Epithelial cell of esophagus (primary cell): ENCODE measurements at places on chromosomes 4 and X.
A peak's percentile ranks its signal among the peaks of the same experiment; 100 is the strongest.

- DNase-seq = no peak
Observed at GRCh38 chr4:140575489-140575888, 6.7 kb upstream of the UCP1 start.

- no peak for DNase-seq
Observed at GRCh38 chrX:22527302-22527701, 254.6 kb downstream of the CBLL2 start.

DNA sequence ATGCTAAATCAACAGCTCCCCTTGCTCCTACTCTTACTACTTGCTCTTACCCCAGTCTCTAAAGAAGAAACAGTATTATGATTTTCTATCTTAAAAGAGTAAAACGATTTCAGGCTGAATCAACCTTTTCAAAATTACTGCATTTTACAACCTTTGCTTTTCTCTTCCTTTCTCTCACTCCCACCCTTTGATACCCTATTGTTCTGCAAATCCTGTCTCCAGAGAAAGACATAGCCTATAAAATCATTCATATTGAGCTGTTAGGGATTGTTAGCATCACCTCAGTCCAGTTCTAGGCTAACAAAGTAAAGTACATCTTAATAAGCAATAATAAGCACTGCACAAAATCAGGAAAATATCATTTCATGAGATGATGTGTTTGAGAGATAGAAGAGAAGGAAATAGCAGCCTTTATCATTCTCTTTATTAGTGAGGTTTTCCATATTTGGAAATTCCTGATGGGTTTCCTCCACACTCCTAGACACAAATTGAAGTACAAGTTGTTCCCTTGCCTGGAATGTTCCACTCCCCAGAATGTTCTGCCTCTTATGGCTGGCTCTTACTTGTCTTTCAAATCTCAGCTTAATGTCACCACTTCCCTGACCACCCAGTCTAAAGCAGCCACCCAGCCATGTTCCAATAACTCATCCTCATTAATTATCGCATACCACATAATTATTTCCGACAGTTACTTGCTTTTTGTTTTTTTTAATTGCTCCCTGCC, 219.7 kb downstream of the PALLD start:
- DNase-seq = no peak

DNA sequence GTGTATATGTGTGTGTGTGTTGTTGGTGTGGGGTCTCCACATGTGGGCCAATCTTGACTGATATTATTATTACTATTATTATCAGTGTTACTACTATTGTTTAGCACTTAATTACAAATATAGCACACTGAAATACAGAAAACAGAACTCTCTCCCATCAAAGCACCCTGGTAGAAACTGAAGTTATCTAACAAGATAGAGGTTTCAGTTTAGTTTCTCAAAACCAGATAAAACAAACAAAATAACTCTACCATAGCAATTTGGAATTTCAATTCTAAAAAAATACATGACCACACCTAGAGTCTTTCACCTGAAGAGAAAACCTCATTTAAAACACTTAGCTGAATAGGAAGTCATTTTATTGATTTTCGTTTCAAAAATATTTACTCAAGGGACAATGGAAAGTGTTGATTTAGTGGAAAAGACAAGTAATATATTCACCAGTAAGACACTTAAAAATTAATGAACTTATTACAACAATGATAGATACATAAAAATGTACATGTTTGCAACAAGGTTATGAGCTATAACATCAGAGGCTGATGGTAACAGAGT, 252.3 kb downstream of the PDHA2 start:
- DNase-seq = no peak

DNA sequence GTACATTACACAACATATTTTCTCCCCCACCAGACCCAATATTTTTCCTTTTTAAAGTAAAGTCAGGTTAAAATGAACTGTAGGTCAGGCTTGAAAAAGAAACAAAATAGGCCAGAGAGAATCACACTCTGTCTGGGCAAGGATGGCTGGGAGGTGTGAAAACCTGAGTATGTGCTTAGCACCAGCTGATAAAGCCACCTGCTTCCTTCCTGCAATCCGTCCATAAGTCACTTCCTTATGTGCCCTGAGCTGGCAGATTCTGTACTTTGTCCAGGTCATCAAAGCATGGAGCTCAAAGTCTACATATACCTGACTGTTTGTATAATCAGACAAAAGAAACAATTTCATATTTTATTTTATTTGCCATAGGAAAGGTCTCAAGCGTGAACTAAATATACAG, 37.7 kb downstream of the ANTXR2 start:
- DNase-seq = no peak

DNA sequence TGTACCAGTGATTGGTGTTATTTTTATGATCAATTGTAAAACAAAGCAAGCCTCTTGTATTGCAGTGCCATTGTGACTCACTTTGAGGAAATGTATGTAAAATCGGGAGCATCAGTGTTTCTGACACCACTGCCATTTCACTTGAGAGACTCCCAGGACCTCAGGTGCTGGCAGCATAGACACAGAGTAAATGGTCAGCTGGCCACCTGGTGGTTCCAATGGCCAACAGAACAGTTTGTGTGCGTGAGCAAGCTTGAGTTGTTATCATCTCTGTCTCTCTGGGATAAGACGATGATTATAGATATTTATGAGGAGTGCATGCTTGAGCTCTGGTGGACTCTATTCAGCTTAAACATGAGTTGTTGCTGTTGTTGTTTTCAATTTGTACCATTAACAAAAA, 356.6 kb downstream of the GUCY2F start:
- no peak for DNase-seq

DNA sequence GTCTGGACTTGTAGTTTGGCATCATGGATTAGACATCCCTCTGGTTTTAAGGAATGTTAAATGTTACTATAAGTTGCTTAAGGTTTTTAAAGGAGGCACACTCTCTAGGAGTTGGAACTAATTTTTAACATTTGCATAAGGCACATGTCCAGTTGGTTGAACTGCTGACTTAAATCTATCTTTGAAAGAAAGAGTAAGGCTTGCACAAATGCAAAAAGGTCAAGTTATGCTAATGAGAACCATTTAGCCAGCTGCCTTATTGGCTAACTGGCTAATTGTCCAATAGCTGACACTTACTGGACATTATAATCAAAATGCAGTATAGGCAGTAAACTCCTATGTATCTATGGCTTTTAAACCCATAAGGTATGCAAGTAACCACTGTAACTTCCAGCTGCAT, 206.1 kb upstream of the TTC29 start:
- no peak for DNase-seq

DNA sequence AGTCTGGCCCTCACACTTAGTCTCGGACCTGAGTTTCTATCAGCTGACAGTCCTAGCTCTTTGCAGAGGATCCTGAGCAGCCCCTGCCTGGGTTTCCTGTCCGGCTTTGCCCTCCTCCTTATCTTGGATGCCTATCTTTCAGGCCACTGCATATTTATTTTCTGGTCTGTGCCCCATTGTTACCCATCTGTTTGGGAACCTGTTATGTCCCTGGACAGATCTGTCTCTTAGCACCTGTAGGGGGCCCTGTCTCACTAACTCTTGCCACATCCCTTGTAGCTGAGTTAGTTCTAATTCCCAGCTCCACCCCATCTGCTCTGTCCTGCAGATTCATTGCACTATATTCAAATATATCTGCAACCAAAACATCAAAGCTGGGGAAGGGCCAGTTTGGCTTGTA, 514.9 kb upstream of the LCORL start:
- no peak for DNase-seq

GRCh38 chrX:118528071-118528737, 32.6 kb downstream of the DOCK11 start:
- no peak for DNase-seq

- DNase-seq = peak; percentile 2
Observed at GRCh38 chrX:41720125-41720779, 3.7 kb upstream of the GPR82 start.

- no peak for DNase-seq
Observed at GRCh38 chr4:158821228-158821971, 52.6 kb downstream of the FNIP2 start.

- DNase-seq = peak; percentile 40
Observed at GRCh38 chr4:137946453-137947174, 295.5 kb downstream of the SLC7A11 start.

DNA sequence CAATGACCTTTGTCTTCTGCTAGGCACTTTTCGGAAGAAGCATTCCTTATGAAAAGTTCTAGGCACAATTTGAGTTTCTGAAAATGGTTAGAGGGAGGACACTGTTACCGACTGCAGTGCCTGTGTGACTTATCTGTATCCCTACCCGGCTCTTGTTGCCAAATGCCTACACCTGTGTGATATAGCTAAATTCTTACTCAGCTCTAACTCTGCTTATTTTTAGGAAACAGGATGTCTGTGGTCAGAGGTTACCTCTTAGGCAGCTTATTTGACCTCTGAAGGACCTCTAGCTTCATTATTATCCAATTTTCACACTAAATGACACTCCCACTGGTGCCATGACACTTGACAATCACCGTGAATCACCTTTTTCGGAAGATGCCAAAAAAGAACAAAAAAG, 561.1 kb upstream of the SMIM31 start:
- no peak for DNase-seq

DNA sequence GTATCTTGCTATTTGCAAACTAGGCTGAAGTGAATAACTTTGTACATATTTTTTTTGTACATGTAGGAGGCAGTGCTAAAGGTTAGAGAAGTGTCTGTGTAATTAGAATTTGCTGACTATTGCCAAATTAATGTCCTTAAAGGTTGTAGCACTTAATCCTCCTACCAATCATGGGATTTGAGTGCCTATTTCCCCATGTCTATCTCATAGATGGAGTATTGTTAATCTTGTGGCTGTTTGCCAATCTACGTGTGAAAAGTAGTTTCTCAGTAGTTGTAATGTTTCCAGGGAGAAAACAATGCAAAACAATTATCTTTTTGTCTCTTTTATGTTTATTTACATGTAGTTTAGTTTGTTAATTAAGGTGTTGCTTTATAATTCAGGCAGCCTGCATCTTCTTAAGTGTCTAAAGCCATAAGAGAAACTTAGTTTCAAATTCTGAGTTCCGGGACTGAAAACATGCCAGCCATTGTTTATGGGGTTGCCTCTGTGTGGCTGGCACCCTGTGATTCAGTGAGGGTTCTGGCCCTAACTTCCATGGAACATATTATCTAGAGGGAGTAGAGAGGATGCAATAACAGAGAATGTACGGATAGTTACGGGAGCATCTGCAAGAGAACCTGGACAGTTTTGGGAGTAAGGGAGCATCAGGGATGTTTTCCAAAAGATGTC, 142.4 kb downstream of the KLHL8 start:
- DNase-seq = peak; percentile 32

GRCh38 chr4:89111833-89112563, 665 bp downstream of the TIGD2 start:
- DNase-seq = peak; percentile 99

DNA sequence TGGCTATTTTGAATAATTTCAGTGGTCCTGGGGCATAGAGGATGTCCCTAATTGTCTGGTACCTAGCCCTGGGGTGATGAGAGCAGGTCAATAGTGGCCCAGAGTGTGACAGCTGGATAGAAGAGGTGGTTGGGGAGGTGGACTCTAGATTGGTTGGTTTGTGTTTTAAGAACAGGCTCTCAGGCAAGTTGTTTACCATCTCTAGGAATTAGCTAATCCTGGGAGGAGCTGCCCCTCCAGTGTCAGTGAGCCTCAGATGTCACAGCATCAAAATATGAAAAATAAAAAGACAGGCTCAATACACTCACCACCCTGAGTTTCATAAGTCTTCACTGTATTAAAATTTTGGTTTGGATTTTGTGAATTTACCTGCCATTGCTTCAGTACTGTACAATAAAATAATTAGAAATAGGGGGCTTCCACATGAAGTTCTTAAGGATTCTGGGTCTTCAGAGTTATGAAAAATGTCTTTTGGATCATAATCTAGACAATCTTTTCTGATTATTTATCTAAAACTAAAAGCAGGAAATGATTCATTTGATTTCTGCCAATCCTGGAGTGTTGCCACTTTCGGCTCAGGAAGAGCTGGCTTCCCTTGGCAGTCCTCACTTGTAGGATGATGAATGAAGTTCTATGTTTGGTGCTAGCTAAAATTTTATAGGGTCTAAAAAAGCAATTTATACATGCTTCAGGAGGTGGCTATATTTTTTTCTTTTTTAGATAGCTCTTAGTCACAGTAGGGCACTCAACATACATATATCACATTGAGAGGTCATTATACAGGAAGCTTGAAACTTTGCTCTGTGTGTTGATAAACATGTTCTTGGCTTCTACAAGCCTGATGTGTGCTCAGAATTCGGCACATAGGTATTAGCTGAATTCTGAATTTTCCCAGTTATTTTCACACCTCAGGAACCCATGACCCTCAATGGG, 395.1 kb downstream of the RAB28 start:
- DNase-seq = peak; percentile 2

DNA sequence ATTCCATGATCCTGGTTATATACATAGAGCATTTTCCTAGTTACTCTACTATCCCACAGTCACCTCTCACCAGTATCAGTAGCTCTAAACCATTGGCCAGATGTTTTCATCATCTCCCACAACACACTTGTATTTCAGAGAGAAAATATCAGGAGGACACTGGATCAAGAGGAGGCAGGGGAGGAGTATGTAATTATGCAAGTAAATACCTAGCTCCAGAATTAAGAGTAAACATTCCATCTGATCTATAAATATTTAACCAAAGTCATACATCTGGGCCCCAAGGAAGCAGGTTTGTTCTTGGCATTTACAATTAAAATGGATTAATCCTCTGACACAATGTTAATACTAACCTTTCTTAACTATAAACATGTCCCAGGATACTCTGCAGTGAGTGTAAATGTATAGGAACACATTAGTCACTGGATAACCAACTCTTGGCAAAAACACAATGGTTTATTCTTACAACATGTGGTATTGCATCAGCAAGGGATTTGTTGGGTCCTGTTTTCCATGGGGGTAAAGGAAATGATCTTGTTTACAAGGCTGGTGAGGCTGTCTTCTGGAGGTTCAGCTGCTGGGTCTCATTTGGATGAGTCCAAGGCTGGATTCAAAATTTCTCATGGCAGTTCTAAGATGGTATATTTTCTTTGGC, 170.1 kb downstream of the ATG4A start:
- DNase-seq = peak; percentile 90

DNA sequence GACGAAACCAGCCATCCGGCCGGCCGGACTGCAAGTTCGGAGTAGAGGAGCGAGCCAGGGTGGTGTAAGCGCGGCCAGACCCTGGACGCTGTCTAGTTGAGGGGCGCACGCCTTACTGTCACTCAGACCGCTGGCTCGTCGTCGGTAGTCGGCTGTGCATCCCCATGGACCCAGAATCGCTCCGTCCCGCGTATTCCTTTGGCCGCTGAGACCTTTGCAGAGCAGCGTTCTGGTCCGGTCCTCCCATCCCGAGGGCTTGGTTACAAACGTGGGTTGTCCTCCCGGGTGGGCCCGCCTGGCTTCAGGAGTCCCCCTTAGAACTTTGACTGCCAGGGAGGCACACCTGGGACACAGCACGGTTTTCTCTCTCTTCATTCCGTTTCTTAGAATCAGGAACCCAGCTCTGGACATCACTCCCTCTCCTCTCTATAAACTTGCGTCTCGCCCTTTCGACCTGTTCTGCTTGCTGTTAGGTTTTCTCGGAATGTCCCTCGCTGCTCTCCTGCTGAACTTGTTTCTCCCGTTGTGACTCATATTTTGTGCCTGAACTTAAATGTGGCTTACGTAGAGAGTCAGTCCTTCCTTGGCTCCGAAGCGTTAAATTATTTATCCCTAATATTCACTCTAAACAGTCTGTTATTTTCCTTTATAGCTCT, 672 bp downstream of the PGM2 start:
- DNase-seq = peak; percentile 91
